ENCODE measurements at places on chromosomes 2 and 18.

DNA sequence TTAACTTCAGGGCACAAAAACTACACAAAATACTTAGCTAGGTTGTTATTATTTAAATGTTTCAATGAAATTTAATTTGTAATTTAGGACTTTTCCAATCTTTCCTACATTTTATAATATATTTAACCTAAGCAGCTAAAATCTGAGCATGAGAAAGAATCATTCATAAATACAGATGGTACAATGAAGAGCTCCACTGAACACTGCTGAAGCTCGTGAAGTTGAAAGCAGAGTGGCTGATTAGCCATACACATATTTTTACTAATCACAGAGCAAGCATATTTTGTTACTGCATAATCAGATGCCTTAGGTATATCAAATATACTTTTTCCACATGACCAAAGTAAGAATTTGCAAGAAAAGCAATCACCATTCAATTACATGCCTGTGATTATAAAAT, 184.9 kb upstream of the ETAA1 start:
- no peak for DNase-seq

GRCh38 chr2:33020883-33021282, 74.1 kb downstream of the LTBP1 start:
- no peak for DNase-seq

DNA sequence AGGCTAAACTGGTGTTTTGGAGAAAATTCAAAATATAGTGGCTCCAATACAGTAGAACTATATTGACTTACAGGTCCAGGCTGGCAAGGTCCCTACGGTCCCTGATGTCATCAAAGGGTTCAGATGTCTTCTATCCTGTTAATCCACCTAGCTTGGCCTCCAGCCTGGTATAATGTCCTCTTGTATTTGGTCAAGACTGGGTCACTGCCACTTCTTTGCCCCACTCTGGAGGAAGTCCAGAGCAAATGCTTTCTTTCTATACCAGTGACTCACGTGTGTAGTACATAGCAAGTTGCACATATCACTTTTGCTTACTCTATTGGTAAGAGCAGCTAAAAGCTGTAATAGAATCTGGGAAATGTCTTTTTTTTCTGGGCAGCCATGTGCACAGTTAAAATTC, 80.8 kb downstream of the LCLAT1 start:
- no peak for DNase-seq

GRCh38 chr2:215548714-215549113, 112.8 kb upstream of the FN1 start:
- no peak for DNase-seq

Measured in D341Med (cell line).